T-helper 2 cell treated with Interferon-gamma antibody and Interleukin-4, amounts not matched to agents 100 ng/mL and 5 ng/mL, for 36 hours (primary cell): ENCODE measurements at places on chromosomes 16 and 17. TPM values are rescaled to one million over a fixed set of nuclear protein-coding genes. Genes with fewer than 3 reads are reported as not detected.

Gene ZPBP2
- not detected in 2 replicates for total RNA-seq

Gene CSHL1
- not detected in 2 replicates for total RNA-seq

Gene KRTAP2-1
- total RNA-seq, result not detected in 2 replicates

Gene STAT5A
- total RNA-seq, result 123 and 124 TPM in 2 replicates

Gene APOH
- total RNA-seq, result not detected in 2 replicates

Gene PRSS36
- total RNA-seq, result 1.3 TPM in 2 replicates

Gene MT1M
- total RNA-seq, result 0.45 TPM in 1 of 2 replicates, not detected in the other

Gene ZP2
- not detected in 2 replicates for total RNA-seq

Gene STX1B
- total RNA-seq, result 0.55 and 0.59 TPM in 2 replicates

Gene KRT39
- not detected in 2 replicates for total RNA-seq

Gene MARVELD3
- not detected in 2 replicates for total RNA-seq

Gene GSG1L2
- not detected in 2 replicates for total RNA-seq

Gene CDRT15
- not detected in 2 replicates for total RNA-seq

Gene TOP2A
- 411 and 423 TPM in 2 replicates for total RNA-seq

Gene SOX15
- 0.25 and 0.50 TPM in 2 replicates for total RNA-seq

Gene C16orf74
- 0.16 and 0.34 TPM in 2 replicates for total RNA-seq

Gene KRTAP9-4
- total RNA-seq, result not detected in 2 replicates

Gene TMEM235
- not detected in 2 replicates for total RNA-seq

Gene RAB40B
- 0.91 and 1.1 TPM in 2 replicates for total RNA-seq

Gene NAGS
- total RNA-seq, result 0.20 and 0.41 TPM in 2 replicates

Gene NPTX1
- total RNA-seq, result 28.3 and 29.5 TPM in 2 replicates

Gene TMC5
- total RNA-seq, result not detected in 2 replicates

Gene ASGR2
- total RNA-seq, result not detected in 2 replicates

Gene PSMB3
- total RNA-seq, result 277 and 284 TPM in 2 replicates

Gene CES4A
- 39.6 and 42.2 TPM in 2 replicates for total RNA-seq

Gene PPP1R27
- not detected in 2 replicates for total RNA-seq

Gene KRTAP3-1
- not detected in 2 replicates for total RNA-seq

Gene GP2
- not detected in 2 replicates for total RNA-seq

Gene SCARF1
- total RNA-seq, result 1.1 and 1.6 TPM in 2 replicates

Gene IGSF6
- 0.16 and 0.23 TPM in 2 replicates for total RNA-seq

Gene TBC1D3I
- total RNA-seq, result 0.77 and 0.84 TPM in 2 replicates

Gene TP53TG3B
- not detected in 2 replicates for total RNA-seq

Gene PERCC1
- total RNA-seq, result not detected in 2 replicates

Gene TP53TG3D
- total RNA-seq, result not detected in 2 replicates

Gene BCAR1
- not detected in 2 replicates for total RNA-seq

Gene TBC1D3B
- 8.8 and 9.8 TPM in 2 replicates for total RNA-seq

Gene CCDC144A
- total RNA-seq, result 2.8 and 3.0 TPM in 2 replicates

Gene CCL7
- not detected in 2 replicates for total RNA-seq

Gene JMJD6
- 59.4 and 59.9 TPM in 2 replicates for total RNA-seq

Gene KRT33B
- not detected in 2 replicates for total RNA-seq

Gene TMEM114
- not detected in 2 replicates for total RNA-seq

Gene TP53TG3
- not detected in 2 replicates for total RNA-seq

Gene VKORC1
- total RNA-seq, result 53.2 and 53.4 TPM in 2 replicates

Gene HBZ
- total RNA-seq, result not detected in 2 replicates

Gene FLYWCH1
- total RNA-seq, result 61.6 and 67.3 TPM in 2 replicates

Gene MARCHF10
- total RNA-seq, result not detected in 2 replicates

Gene PPP1R1B
- not detected in 2 replicates for total RNA-seq

Gene MT1X
- total RNA-seq, result 61.4 and 64.6 TPM in 2 replicates

Gene TUFM
- 138 and 143 TPM in 2 replicates for total RNA-seq

Gene LRRC37A
- 2.9 and 3.2 TPM in 2 replicates for total RNA-seq

Gene KATNB1
- 28.3 and 30.5 TPM in 2 replicates for total RNA-seq

Gene QRICH2
- total RNA-seq, result 3.2 and 3.7 TPM in 2 replicates

Gene RUNDC3A
- 0.11 and 0.20 TPM in 2 replicates for total RNA-seq
